Fibroblast of skin of left biceps (primary cell): ENCODE measurements at places on chromosomes 2 and 18.

GRCh38 chr18:61236356-61237057 lies 96.7 kb upstream of the CDH20 start:
- no peak for DNase-seq

- no peak for DNase-seq
These were observed 146.6 kb downstream of the VAPA start for GRCh38 chr18:10060469-10060782.

DNA sequence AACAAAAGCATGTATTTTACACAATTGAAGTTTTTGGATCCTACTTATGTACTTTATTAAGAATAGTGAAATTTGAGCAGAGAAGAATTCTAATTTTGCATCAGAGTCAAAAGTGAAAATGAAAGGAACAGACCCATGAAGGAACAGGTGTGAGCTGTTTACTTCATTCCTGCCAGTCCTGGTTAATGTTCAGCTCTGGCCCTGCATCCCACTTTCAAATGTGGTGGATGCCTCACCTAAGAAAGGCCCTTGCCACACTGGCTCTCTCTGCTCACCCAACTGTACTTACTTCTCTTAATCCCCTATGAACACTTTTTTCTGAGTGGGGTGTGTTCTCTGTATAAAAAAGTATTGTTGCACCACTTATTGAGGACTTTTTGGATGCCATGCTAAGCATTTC lies 22.2 kb downstream of the FAM110C start:
- no peak for DNase-seq

DNA sequence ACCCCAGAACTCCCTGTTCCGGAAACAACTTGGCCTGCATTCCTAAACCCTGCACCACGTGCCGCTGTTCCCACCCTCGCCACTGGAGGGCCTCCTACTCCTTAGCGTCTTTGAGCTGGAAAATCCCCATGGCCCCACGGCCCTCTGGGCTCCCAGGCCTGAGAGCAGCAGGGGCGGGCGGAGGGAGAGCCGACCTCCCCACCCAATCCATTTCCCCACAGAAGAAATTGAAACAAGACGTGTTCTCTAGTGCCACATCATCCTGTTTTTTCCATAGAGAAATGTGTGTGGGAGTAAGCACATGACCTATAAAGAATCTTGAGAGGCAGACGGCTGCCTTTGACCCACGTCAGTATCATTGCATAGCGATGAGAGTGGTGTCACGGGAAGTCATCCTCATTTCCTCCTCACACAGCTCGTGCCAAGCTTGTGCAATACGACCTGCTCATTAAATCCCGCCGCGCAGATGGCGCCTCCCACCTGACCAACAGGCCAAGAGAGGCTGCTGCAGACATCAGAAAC lies 79.2 kb downstream of the LAMA1 start:
- peak; percentile 94 for DNase-seq

GRCh38 chr2:197674591-197674990 lies 796 bp downstream of the RFTN2 start:
- DNase-seq: no peak

DNA sequence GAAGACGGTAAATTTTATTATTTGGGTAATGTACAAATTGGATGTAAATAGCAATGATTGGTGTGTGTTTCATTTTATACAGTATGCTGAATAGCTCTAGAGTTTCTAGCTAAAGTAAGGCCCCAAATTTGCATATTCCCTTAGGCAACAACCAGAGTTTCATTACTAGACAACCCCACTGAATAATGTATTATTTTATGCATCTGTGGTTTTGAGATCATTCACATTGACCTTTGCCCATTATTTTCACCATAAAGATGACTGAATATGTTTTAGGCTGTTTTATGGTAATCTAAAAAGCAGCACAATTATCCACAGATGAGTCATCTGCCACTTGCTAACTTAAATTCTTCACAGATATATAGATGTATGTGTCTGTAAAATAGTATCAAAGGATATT lies 44.5 kb upstream of the C2orf74 start:
- no peak for DNase-seq

DNA sequence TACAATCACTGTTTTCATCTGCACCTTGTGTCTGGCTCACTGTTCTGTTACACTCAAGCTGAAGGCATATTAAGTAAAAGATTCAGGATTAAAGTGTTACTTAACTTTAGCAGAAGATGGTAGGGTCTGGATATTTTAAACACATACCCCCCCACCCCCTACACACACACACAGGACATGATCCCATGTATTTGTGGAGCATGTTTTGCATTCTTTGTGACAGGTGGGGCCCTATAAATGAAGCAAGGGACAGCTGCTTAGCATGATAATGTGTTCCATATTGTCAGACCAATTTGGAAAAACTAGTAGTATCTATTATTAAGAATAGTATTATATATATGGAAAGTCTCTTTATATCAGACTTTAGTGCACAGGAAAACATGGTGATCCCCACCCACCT lies 335.2 kb upstream of the TNP1 start:
- DNase-seq: no peak

GRCh38 chr2:28378679-28379584 lies 13.7 kb upstream of the FOSL2 start:
- DNase-seq: no peak

GRCh38 chr2:8615576-8616281 lies 66.1 kb upstream of the ID2 start:
- DNase-seq: no peak

DNA sequence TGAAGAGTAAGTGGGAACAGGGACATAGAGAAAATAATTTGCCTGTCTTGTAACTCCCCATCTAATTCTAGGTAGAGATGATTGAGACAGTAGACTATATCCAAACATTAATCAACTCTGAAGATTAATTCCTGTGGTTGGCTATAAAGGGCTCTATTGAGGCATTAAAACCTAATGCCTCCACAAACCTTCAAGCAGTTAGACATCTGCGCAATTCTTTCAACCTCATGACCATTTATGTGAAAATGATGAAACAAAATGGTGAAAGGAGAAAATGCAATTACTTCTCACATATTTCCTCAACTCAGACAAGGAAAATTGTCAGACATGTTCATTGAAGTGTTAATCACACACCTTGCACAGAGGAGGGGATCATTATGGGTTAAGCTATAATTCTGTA lies 164.5 kb upstream of the MYT1L start:
- DNase-seq: no peak

DNA sequence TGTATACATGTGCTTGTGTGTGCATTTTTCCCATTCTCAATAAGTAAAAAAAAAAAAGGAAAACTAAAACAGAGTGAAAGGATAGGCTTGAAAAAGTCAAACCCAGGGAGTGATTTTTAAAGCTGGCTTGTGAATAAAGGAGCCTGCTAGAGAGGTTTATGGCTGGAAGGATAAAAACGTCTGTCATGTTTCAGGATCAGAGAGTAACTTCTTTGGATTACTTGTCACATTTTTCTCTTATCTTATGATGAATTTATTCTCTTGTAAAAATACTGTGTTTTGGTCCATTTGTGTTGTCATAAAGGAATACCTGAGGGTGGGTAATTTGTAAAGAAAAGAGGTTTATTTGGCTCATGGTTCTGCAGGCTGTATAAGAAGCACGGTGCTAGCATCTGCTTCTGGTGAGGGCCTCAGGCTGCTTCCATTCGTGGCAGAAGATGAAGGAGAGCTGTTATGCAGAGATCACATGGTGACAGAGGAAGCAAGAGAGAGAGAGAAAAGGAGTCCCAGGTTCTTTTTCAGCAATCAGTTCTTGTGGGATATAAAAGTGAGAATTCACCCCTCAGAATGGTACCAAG lies 89.1 kb downstream of the OSBPL6 start:
- no peak for DNase-seq

- no peak for DNase-seq
These were observed 16.4 kb upstream of the LPIN2 start for GRCh38 chr18:3029215-3029952.

- no peak for DNase-seq
These were observed 403 bp downstream of the PNO1 start for GRCh38 chr2:68158134-68158447.

GRCh38 chr18:40939656-40940515 lies 1015.1 kb upstream of the PIK3C3 start:
- no peak for DNase-seq

GRCh38 chr2:197306696-197307040 lies 3.9 kb downstream of the ANKRD44 start:
- DNase-seq: no peak

- DNase-seq: no peak
These were observed 65.0 kb upstream of the ZNF236 start for GRCh38 chr18:76757335-76757734.

DNA sequence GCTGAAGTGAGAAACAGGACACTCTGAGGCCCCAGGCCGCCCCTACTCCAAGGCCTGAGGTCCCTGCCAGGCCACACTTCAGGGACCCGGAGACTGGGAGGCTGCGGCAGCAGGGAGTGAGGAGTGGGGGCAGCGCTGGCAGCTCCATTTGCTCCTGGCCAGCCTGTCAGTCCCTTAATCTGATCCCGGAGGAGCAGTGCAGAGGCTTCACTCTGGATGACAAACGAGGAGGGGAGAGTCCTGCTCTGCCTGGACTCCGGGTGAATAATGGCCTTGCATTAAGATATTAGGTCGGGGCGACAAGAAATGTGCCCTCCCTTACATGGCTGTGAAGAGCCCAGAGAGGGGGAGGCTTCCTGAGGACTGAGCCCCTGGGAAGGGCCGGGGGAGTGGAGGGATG lies 14.3 kb upstream of the PRSS56 start:
- DNase-seq: no peak

DNA sequence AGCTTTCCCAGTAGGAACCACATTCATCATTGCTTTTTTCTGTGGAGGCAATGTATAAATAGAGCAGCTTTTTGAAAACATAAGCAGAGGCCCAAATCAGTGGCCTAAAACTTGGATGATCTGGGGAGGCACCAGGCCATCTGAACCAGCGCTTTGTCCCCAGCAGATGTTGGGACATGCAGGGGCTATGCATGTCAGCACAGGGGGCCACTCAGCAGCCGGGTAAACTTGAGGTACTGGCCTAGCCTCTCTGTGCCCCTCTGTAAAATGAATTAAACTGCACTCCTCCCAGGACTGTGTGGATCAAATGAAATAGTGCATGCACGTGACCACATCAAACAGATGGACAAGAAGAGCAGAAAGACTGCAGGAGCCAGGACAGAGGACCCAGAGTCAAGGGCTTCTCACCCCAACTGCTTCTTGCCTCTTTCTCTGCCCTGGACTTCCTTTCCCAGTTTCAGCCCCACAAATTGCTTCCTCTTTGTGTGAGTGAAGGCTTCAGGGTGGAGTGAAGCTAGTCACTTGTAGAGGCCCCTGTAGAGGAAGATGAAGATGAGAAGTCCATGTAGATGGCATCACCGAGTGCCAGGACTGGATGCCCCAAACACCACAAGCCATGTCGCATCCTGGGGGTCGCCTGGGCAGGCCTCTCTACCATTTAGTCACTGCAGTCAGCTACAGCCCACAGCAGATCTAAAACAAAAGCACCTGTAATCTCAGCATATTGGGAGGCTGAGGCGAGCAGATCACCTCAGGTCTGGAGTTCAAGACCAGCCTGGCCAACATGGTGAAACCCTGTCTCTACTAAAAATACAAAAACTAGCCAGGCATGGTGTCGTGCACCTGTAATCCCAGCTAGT lies 53.2 kb downstream of the IMPA2 start:
- DNase-seq: no peak

GRCh38 chr2:207041786-207042554 lies 102.7 kb downstream of the CPO start:
- DNase-seq: no peak

DNA sequence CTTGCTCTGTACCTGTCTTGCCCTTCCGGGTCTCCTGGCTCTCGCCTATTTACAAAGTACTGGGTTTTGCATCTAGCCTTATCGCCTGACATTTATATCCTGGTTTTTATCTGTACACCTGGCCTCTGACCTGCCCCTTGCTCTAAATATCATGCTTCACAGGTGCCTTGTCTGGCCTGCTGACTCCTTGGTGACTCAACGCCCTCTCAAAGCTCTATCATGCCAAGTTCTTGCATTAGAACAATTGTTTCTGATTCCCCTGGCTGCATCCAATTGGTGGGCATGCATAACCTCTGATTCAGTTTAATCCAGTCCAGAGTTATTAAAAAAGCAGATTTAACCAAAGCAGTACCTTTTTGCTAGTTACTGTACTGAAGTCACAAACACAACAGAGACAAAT lies 113.9 kb upstream of the CCDC68 start:
- no peak for DNase-seq

GRCh38 chr2:158890296-158890905 lies 78.0 kb upstream of the TANC1 start:
- DNase-seq: no peak

DNA sequence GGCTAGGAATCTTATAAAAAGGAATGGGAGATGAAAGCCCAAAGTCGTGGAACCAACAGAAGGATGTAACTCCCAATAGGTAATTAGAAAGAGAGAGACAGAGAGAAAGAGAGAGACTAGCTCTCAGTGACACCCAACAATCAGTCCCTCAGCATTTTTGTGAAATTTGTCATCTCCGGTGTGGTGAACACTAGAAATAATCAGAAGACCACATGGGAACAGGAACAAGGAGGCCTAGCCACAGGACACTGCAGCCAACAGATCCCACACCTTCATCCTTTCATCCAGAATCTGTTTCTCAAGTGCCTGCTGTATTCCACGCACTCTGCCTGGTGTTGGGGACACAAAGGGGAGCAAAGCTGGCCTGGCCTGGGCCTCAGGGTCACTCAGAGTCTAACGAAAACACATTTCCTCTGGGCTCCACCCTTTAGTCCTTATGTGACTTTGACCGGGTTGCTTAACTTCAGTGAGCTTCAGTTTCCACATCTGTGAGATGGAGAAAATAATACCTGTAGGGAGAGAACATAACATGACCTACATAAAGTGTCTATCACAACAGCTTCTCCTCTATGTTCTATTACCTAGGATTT lies 53.1 kb downstream of the EHD3 start:
- no peak for DNase-seq

DNA sequence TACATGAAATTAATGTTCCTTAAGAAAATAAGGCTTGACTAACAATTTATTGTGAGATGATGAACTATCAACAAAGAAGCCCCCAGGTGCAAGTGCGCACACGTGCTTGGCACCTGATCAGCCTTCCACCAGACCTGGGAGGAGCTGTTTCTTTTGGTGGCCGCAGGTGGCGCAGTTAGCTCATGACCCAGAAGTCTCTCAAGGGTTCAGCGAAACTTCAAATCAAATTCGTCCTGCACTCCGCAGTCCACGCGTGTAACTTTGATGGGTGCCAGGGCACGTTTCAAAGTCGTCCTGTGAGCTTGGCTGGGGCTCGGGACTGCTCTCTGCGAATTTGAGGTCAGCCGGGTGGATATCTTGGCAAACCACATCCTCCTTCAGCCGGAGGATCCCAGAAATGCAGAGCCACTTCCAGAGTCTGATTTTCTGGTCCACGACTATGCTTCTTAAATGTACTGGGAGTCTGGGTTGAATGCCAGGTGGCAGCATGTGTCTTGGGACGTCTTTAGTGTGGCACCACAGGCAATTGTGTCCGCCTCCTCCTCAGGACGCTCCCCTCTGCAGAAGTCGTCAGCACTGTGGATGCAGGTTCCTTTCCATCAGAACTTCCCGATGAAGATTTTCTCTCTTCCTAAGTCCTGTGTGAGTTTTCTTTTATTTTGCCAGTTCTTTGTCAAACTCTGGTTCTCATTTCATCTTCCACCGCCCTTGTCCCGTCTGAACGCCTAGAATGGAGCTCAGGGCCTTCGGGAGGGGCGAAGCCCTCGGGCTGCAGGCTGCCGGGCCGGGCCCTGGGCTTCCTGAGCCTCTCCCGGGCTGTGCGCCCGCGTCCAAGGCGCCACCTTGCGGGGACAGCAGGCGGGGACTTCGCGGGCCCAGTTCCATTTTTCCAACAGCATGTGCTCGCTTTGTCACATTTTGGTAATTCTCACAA lies 61.3 kb upstream of the RAPGEF4 start:
- DNase-seq: no peak

- DNase-seq: no peak
These were observed 1110.5 kb downstream of the LRP1B start for GRCh38 chr2:141020346-141020745.

GRCh38 chr2:212908031-212908430 lies 243.4 kb downstream of the IKZF2 start:
- DNase-seq: no peak
